ENCODE measurements at places on chromosomes 1 and 21.

GRCh38 chr1:7705048-7705907, 65.8 kb upstream of the VAMP3 start:
- no peak for DNase-seq

DNA sequence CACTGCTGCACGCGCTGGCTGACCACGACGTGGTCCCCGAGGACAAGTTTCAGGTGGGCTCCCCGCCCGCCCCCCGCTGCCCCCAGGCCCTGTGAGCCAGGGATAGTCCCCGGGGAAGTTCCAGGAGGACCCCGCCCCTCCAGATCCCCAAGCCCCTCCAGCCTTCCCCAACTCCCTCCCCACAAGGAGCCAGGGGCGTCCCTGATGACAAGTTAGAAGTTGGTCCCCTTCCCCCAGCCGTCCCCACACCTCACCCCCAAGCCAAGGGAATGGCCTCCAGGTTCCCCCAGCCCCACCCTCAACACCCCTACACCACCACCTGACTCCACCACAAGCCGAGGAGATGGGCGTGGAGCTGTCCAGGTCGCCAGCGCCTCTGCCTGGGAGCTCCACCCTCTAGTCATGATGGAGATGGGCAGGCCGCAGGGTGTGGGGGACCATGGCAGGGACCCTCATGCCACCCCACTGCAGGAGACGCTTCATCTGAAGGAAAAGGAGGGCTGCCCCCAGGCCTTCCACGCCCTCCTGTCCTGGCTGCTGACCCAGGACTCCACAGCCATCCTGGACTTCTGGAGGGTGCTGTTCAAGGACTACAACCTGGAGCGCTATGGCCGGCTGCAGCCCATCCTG, 525 bp downstream of the AIRE start:
- no peak for DNase-seq

DNA sequence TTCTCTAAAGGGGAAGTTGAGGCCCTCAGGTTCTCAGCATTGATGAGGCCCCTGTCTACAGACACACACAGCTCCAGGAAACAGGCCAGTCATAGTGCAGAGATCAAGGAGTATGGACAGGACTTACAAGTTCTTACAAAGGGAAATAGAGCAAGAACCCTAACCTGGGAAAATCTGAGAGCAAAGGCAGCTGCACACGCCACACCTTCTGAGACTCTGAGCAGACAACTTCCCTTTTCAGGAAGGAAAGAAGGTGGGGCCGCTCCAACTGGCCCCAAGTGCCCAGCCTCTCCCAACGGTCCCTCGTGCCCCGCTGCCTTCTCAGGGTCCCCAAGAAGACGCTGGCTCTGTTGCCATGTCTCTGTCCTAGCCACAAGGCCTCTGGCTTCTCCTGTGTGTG, 3.6 kb downstream of the NOC2L start:
- DNase-seq = no peak

DNA sequence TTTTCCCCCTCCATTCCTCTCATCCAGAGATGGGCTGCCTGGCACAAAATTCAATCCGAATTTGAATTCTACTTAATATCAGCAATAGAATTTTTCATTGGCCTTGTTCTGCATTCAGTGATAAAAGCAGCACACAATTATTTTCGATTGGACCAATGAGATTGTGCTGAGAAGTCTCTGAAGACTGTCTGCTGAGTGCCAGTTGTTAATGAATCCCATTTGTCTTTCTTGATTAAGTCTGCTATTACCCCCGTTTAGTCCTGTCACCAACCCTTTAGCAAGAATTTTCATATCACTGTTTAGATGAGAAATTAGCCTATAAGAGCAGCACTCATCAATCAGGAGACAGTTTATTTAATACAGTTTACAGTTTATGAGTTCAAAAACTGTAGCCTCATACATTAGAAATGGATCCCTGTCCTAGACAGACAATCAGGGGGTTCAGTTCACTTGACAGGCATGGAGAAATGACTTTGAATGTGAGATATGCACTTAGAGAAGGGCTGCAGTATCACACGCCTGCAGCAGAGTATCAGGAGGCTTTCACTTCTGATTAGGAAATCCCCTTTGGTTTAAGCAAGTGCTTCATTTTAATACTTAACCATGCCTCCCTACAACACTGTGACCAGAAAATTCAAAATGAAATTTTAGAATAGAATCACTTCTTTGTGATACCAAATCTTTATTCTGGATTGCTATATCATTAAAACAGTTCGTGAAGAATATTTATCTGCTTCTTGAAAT, 304.7 kb upstream of the PTBP2 start:
- no peak for DNase-seq

DNA sequence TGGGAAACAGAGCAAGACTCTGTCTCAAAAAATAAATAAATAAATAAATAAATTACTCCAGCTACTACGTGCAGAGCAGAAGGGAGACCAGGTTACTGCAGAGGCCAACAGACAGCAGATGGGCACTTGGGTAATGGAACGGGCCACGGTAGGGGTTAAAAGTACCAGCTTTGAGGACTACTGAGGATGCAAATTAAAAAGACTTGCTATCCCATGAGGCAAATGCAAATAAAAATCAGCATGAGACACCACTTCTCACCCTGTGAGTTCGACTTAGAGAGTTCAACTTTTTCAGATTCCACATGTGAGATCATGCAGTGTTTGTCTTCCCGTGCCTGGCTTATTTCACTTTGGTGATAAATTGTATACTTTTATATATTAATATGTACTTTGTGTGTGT, 6.6 kb downstream of the SLC2A5 start:
- no peak for DNase-seq

GRCh38 chr1:186842547-186842946, 13.8 kb downstream of the PLA2G4A start:
- no peak for DNase-seq

- DNase-seq = no peak
These were observed 268.1 kb downstream of the GRIK1 start for GRCh38 chr21:29671728-29672127.

DNA sequence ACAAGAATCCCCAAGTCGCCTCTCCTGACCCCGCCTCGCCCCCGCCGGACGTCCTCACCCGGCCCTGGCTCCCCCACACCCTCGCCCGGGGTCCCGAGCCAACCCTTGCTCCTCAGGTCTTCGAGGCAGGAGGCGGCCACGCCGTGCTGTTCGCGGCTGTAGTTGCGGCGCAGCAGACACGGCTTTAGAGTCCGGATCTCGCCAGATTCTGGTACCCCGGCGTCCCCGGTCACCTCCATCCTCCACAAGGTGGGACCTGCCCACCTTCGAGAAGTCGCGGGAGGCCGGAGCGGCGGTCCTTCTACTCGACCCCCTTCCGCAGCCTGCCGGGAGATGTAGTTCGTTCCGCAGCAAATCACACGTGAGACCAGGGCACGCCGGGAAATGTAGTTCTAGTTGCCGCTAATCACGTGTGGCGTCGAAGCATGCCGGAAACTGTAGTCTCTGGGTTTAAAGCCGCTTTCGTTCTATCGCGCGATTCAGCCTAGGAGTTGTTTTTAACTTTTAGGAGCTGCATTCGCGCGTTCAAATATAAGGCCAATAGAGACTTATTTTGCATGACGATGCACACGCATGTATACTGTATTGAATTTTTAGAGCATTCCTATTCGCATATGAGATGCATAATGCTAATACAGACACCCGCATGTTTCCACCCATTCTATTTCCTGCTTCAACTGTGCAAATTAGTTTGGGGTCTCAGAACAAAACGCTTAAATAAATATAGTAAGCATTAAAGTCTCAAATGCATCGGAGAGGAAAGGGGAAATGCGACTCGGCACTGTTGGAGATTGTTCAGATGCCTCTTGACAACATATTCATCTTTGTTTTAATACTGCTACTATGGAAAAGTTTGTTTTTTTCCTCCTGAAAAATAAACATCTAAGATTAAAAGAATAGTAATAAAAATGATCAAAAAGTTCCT, at the start of gene DFFA:
Gene DFFA, minus strand, starts transcription at position 310 of the 925 bp plus-strand sequence. Its CDS starts 71 bp downstream, at position 239.
- DNase-seq = peak; percentile 97

DNA sequence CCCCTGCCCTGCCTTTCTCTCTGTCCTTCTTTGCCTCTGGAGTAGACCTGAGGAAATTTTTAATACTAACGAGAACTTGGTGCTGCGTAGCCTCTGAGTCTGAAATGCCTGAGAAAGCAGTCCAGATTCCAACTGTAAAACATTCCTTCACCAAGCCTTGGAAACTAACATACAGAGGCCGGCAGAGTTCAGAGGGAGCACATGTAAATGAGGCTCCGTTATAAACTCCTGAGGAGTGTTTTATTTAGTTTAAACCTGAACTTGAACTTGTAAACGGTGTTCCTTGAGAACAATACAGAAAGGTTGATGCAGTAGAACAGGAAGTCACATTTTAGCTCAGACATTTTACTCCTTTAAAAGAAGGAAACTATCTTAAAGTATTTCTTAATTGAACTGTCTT, 280.7 kb downstream of the TM2D1 start:
- DNase-seq = no peak

DNA sequence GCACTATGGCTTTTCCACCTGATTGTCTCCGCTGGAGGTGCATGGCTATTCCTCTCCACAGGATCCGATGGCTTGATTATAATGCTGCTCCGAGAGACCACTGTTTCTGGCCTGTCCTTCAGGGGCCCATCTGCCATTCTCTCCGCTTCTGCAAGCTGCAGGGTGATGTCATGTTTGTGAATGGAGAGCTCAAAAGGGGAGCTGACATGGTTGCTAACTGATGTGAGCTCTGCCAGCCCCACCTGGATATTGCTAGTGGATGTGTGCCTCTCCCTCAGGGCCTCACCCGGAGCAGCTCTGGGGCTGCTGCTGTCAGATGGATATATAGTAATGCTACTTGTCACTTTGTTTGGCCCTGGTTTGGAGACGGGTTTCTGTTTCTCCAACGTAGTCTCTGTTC, 72.3 kb downstream of the KDM1A start:
- no peak for DNase-seq

GRCh38 chr1:95033843-95034242, 38.9 kb downstream of the ALG14 start:
- no peak for DNase-seq

GRCh38 chr1:41611068-41611931, 126.8 kb upstream of the EDN2 start:
- DNase-seq = no peak

DNA sequence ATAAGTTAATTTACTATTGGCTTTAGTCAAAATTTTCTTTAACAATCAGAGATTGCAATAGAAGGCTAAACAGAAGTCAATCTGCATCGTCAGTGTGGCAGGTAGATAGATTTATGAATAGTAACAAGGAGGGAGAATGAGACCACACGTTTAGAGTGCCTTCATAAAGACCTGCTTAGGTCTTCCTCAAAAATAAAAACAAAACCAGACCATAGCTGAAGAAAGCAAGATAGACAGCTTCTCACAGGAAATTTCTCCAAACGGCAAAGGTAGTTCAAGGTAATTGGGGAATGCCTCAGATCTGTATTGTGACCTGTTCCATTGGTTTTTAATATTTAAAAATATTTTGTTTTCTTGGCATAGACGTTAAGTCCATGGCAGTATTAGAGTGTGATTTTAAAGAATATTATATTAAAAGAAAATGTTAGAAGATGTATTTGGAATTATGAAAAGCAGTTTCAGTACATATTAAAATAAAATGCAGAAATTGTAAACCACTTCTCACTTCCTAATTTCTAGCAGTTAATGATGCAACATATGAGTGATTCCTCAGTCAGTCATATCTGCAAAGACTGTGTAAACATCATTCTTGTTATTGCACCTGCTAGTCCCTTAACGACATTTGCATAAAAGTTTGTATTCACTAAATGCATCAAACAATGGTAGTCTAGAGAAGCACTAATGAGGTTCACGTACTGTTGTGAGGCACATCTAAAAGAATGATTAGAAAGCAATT, 278.0 kb downstream of the HLX start:
- DNase-seq = no peak

- DNase-seq = no peak
These were observed 77.7 kb upstream of the RGS4 start for GRCh38 chr1:162991444-162991843.

DNA sequence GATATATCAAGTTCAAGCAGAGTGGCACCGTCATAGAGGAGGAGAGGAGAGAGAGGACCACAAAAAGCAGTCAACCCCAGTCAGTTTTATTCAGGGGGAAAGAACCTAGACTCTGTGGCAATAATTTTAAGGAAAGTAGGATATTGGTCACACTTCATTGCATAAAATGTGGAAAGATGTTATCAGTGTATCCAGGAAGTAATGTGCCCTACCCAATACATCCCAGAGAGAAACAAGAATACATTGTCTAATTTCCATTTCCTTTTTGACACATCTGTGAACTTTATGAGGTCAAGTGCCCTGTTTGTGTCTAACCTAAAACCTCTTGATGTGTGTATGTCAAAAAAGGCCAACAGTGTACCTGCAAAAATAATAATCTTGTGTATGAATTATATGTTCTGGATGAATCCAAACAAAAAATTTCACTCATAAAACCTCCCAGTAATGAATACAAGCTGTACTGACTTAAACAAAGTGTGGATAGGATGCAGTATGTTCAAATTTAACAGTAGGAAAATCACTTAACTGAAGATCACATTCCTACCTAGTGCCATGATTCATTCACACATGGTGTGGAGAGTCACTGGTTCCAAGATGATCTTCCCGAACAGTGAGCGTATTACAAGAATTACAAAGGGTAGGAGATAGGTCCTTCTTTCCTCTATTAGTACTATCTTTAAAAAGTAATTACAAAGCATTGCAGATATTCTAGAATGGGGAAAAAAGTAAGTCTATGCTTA, 712.1 kb upstream of the CXADR start:
- no peak for DNase-seq

GRCh38 chr1:61202854-61203598, 120.7 kb downstream of the NFIA start:
- no peak for DNase-seq

GRCh38 chr21:44738621-44739020, 27.2 kb upstream of the TSPEAR start:
- no peak for DNase-seq

DNA sequence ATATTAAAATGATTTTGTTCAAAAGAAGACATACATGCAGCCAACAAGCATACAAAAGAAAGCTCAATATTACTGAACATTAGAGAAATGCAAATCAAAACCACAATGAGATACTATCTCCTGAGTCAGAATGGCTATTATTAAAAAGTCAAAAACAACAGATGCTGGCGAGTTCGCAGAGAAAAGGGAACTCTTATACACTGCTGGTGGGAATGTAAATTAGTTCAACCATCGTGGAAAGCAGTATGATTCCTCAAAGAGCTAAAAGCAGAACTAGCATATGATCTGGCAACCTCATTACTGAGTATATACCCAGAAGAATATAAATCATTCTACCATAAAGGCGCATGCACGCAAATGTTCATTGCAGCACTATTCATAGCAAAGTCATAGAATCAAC, 126.0 kb upstream of the HMCN1 start:
- no peak for DNase-seq
